ENCODE measurements at places on chromosomes 16 and 17. TPM values are rescaled to one million over a fixed set of nuclear protein-coding genes. Genes with fewer than 3 reads are reported as not detected.

- DNase-seq = no peak
These were observed 7.7 kb downstream of the AKTIP start for GRCh38 chr16:53495325-53495724.

DNA sequence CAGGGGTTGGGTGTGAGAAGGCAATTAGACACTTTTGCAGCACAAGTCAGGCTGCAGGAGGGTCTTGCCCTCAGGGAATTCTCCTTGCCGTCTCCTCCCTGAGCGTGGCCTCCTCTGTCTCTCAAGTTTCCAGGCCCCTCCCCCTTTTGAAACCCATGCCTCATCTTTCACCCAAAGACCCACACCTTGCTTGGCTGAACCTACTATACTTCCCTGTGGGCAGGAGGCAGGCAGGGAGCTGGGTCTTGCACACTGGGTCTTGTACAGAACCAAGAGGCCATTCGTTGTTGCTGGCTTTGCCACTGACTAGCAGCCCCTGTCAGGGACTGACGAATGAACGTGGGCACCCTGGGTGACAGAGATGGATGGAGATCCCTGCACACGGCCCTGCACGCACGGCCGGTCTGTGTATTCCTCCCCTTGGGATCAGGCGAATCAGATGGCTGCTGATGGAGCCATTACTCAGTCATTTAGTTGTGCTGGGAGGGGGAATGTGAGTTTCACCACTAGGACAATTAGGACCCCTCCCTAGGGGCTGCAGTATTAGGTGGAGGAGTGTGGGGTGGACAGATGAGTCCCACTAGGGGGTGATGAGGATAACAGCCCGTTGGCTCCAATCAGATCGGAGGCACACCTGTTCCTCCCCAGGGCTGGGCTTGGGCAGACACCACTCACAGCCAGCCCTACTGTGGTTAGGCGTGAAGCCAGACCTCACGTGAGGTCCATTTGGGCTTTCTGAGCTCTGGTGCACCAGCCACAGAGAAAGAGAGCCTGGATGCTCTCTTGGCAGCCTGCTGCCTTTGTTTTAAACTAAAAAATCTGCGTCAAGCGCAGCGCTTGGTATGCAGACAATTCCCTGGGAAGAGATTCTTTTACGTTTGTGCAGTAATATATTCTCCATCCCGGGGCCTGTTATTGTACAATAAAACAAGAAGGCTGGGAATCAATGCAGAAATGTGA lies 167.7 kb upstream of the WSCD1 start:
- no peak for DNase-seq

GRCh38 chr17:27895123-27895895 lies 2.1 kb upstream of the LYRM9 start:
- no peak for DNase-seq

GRCh38 chr17:79627184-79627765 lies 16.4 kb upstream of the RBFOX3 start:
- DNase-seq = no peak

The KREMEN2 gene
- 1.5 TPM for total RNA-seq

The CFAP97D1 gene
- total RNA-seq = under 0.01 TPM

The TPPP3 gene
- 17.6 TPM for total RNA-seq

The TEKT5 gene
- not detected for total RNA-seq

Data from LHCN-M2 (cell line).